ENCODE measurements at places on chromosomes 13 and 19. TPM values are rescaled to one million over a fixed set of nuclear protein-coding genes. Genes with fewer than 3 reads are reported as not detected.

ZSCAN4 gene
- total RNA-seq, result not detected

CLEC17A gene
- not detected for total RNA-seq

TIMM44 gene
- total RNA-seq, result 63.6 TPM

ARHGAP45 gene
- 27.0 TPM for total RNA-seq

LMTK3 gene
- not detected for total RNA-seq

C1QTNF9B gene
- not detected for total RNA-seq

ZNF793 gene
- total RNA-seq, result 1.1 TPM

SPACA4 gene
- total RNA-seq, result not detected

A1BG gene
- total RNA-seq, result 11.8 TPM

LHB gene
- total RNA-seq, result not detected

LGALS4 gene
- total RNA-seq, result 0.47 TPM

LRRC4B gene
- not detected for total RNA-seq

APC2 gene
- 0.05 TPM for total RNA-seq

All from glomerular endothelial cell (primary cell).